ENCODE measurements at places on chromosomes 5 and 9.

- DNase-seq: no peak
Measured at GRCh38 chr5:78776637-78777036, 128.1 kb upstream of the LHFPL2 start.

DNA sequence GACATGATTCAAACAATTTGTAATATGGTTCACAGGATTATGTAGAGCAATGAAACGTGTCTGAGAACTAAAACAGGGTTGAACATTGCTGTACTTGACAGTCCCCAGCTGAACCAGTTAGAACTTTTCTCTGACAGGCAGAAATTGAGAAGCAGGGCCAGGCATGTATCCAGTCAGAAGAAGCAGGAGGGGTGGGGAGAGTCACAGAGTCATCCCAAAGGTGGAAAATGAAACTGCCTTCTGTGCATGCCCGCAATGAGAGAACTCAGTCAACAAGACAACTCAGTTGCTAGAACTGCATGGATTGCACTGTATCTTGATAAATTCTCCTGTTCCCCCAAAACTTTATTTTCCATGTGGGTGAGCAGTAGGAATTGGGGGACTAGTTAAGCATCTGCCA lies 72.9 kb upstream of the PRLR start:
- DNase-seq: no peak

DNA sequence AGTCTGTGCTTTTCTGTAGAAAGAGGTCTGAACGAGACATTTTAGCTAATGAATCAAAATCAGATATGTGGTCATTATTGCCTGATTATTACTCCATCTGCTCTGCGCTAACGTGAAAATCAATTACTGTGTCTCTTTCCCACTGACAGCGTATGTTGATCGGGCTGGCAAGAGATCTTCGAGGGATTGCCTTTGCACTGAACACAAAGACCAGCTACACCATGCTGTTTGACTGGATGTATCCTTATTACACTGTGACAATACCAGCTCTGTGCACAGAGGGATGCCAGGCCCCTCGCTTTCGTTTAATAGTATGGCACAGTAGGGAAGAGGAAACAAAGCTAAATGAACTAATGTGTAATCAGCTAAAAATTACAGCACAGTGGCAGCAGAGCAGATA lies 103.7 kb upstream of the TLX3 start:
- DNase-seq: no peak

GRCh38 chr5:157603333-157604190 lies 28.0 kb upstream of the ADAM19 start:
- no peak for DNase-seq

- DNase-seq: no peak
Measured at GRCh38 chr5:158468444-158468843, 609.5 kb upstream of the CLINT1 start.

DNA sequence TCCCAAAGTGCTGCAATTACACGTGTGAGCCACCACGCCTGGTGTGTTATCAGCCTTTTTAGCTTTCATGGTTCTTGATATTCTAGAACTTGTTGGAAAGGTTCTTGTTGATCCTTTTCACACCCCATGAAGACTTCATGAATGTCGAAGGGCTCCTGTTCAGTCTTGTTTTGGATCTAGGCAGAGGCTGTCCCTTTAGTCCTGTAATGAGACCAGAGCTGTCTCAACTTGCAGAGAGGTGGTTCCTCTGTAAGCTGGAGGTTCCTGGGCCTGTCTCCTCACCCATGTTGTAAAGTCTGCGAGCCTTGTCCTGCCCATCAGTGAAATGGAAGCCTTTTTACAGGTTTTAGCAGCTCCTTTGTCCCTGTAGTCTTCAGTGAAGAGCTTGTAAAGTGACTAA lies 38.2 kb downstream of the PRRC2B start:
- DNase-seq: no peak

- no peak for DNase-seq
Measured at GRCh38 chr5:135985951-135986350, 31.2 kb upstream of the LECT2 start.

- DNase-seq: no peak
Measured at GRCh38 chr5:37214550-37214949, 34.6 kb downstream of the CPLANE1 start.

- no peak for DNase-seq
Measured at GRCh38 chr5:58262226-58262625, 197.7 kb downstream of the PLK2 start.
